Epithelial cell of proximal tubule (primary cell): ENCODE measurements at places on chromosomes 7 and 10.
A peak's percentile ranks its signal among the peaks of the same experiment; 100 is the strongest.

DNA sequence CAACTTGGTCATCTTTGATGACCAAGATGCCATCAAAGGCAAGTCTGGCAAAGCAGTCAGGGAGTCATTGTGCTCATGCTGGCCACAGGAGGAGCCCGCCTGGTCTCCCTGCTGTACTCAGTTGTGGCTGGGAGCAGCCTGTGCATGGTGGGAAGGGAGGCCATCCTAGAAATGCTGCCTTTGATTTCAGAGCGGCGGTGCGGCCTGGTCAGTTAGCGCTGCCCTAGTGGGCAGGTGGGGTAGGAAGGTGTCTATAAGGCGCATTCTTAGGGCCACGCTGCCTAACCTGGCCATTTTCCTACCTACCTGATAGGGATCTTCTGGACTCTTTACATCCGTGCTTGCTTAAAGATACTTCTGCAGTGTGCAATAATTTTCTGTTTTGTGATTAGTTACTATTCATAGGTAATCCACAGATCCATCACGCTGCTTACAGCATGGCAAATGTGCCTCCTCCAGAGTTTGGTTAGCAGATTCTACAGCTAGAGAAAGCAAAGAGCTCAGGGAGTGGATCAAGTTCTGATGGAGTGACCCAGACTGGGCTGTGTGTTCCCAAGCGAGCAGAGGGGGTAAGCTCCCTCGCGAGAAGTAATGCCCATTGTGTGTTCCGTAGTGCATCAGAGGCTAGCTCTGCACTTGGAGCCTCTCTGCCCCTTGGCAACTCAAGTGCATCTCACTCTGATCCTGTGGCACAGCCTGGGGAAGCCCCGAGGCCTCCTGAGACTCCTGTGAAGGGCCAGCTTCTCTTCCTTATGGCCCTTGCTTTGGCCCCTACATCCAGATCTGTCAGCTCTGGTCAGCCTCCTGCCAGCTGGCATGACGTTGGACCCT lies 970.1 kb upstream of the ZNF722 start:
- no peak for DNase-seq

DNA sequence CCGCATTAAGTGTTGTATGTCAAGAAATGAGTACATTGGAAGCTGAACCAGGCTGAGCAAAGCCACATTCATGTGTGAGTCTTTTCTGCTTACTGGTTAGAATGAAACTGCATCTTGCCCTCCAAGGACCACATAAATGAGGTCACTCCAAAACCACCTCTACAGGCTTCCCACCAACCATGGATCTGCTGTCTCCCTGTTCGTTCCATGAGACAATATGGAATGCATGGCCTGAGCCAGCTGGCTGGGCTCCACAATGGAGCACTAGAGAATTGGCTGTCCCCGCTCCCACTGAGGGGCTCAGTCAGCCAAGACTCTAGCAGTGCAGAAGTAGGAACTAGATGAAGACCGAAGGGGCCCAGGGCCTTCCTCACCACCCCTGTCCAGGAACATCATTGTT lies 120.8 kb downstream of the TNS3 start:
- DNase-seq: no peak

GRCh38 chr7:143217806-143218205 lies 4.0 kb upstream of the TAS2R40 start:
- DNase-seq: no peak

- no peak for DNase-seq
These were observed 315.9 kb upstream of the ETV1 start for GRCh38 chr7:14305233-14305866.

GRCh38 chr7:74178632-74179031 lies 4.5 kb downstream of the EIF4H start:
- DNase-seq: no peak

DNA sequence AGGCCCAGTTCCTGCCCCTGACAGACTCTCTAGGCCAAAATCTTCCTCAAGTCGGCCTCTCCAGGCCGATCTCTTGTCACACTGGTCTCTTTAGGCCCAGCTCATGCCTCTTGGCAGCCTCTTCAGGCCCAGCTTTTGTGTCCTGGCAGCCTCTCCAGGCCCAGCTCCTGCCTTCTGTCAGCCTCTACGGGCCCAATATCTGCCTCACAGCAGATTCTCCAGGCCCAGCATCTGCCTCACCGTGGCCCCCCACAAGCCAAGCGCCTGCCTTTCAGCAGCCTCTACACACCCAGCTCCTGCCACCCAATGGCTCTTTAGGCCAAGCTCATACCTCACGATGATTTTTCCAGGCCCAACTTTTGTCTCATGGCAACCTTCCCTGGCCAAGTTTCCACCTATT lies 33.0 kb upstream of the VKORC1L1 start:
- no peak for DNase-seq

DNA sequence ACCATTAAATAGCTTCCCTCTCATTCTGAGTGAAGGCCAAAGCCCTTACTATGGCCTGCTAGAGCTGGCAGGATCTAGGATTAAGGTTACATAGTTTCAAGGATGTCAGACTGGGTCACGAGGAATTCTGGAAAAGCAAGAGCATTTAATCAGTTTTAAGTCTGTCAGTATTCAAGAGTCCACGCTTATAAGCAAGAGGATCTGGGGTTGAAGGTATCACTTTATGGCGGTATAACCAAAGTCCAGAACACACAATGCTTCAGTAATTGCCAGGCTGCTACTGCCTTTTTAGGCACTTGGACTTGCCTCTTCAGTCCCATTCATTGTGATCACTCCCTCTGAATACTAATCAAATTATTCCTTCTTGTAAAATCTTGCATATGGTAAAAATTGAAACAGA lies 101.0 kb downstream of the HBP1 start:
- DNase-seq: no peak

- DNase-seq: no peak
These were observed 29.0 kb upstream of the CCNY start for GRCh38 chr10:35307297-35307696.

- peak; percentile 38 for DNase-seq
These were observed 7.7 kb downstream of the VWA2 start for GRCh38 chr10:114246679-114247305.

GRCh38 chr7:108211382-108212201 lies 81.4 kb upstream of the LAMB4 start:
- peak; percentile 77 for DNase-seq
